ENCODE measurements at places on chromosomes 7 and 10. TPM values are rescaled to one million over a fixed set of nuclear protein-coding genes. Genes with fewer than 3 reads are reported as not detected.

The CD36 gene
- total RNA-seq, result not detected

The SFRP5 gene
- not detected for total RNA-seq

The GPAM gene
- total RNA-seq, result 3.8 TPM

The KMT2C gene
- 58.9 TPM for total RNA-seq

The C10orf67 gene
- total RNA-seq, result not detected

The BHLHA15 gene
- total RNA-seq, result 0.43 TPM

The NPSR1 gene
- total RNA-seq, result not detected

The FBXL13 gene
- not detected for total RNA-seq

The FAM221A gene
- total RNA-seq, result 6.3 TPM

All from activated CD4-positive, alpha-beta memory T cell treated with anti-CD3 and anti-CD28 coated beads, Interleukin-2, amount 10 ng/mL, durations not matched to agents 7 days and 5 days (primary cell).